ENCODE measurements at places on chromosomes 6 and 20.

DNA sequence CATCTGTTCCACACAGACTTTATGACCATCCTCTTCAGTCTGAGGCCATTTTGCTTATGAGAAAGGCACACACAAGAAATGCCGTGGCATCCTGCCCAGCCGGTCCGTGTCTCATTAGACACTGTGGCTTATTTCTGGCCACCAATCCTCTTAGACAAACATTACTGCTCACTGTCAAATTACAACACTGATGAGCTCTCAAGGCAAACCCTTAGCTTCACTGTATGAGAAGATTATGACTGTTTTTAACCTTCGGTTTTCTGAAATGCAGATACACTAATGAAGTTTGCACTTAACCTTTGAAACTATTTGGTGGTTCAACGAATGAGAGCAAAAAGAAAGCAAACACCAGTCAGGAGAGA, 50.5 kb upstream of the DST start:
- peak; percentile 64 for DNase-seq

DNA sequence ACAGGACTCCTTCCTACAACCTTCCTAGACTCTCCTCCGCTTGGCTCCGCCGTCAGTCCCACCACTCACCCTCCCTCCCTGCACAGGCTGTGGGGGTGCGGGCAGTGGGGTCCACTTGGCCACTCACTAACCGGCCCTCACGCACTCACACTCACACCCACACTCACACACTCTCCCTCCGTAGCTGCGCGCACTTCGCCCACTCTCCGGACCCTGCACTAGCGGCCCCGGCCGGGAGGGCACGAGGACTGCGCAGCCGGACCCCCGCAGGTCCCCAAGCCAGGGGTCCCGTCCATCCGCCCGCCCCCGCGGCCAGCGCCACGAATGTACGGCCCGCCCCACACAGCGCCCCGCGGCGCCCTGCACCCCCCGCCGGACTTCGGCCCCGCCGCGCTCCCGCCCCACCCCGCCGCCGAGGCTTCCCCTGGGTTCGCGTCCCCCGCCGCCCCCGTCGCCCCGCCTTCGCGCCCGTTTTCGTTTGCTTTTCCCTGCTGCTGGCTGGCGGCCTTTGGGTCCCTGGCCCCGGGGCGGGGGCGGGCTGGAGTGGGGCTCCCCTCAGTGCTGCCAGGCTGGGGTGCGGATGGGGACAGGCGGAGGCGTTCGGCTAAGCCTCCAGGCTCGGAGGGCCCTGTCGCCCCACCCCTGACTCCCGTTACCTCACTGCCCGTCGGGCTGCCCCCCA, 23.0 kb upstream of the SLC22A7 start:
- no peak for DNase-seq

- no peak for DNase-seq
Observed at GRCh38 chr6:122734529-122735395, 44.8 kb upstream of the FABP7 start.

GRCh38 chr6:436308-437036, 44.9 kb downstream of the IRF4 start:
- no peak for DNase-seq

- no peak for DNase-seq
Observed at GRCh38 chr6:158328952-158329351, 16.7 kb downstream of the TULP4 start.

- DNase-seq = no peak
Observed at GRCh38 chr20:7348253-7348652, 580.8 kb downstream of the BMP2 start.

DNA sequence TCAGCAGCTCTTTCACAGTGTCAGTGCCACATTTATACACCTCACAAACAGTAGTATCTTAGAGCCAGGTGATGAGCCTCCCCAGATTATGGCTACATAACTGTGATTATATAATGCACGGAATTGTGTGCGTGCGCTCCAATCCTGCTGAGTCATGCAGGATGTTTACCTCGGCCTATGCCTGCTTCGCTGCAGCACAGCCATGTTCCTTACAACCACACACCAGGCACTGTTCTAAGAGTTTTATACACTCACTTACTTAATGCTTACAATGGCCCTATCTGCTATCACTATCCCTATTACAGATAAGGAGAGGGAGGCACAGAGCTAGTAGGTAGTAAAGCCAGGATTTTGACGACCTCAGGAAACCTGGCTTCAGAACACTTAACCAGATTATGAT, 7.3 kb downstream of the ZKSCAN3 start:
- DNase-seq = no peak

- DNase-seq = no peak
Observed at GRCh38 chr20:51480507-51481270, 61.8 kb downstream of the NFATC2 start.

GRCh38 chr6:23445157-23445710, 680.8 kb upstream of the NRSN1 start:
- no peak for DNase-seq

DNA sequence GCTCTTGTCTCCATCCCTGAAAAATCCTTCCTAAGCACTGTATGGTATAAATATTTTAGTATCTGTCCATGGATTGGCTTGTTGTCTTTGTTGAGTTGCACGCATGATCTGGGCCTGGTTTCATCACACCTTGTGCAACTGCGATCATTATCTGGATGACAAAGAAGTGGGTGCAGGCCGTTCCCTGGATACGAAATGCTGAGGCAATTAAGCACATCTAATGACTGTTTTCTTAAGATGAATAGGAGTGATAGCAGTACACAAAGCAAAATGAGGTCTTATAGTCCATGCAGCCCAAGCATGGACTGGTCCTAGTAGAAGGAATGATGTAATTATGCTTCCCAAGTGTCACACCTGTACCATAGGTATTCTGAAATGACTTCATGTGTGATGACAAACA, 47.8 kb downstream of the SLC35D3 start:
- DNase-seq = no peak

DNA sequence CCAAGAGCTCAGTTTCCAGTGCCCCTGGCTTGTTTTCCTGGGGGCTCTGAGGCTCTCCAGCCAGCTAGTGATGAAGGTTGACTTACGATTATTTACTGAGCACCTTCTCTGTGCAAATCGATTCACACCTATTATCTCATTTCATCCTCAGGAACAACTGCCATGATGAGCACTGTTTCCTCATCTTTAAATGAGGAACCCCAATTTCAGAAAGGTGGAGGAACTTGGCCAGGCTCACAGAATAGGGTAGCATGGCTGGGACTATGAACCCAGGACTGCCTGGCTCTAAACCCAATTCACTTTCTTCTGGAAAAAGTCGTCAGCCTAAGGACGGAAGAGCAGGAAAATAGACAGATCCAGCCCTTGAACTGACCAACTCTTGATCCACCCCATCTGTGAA, 3.5 kb upstream of the BPI start:
- no peak for DNase-seq

DNA sequence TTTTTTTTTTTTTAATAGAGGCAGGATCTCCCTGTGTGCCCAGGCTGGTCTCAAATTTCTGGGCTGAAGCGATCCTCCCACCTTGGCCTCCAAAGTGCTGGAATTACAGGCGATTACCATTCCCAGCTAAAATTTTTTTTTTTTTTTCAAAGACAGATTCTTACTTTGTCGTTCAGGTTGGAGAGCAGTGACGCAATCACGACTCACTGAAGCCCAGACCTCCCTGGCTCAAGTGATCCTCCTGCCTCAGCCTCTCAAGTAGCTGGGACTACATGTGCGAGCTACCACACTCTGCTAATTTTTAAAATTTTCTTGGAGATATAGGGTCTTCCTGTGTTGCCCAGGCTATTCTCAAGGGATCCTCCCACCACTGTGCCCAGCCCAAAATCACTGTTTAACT, 58.0 kb upstream of the MYO6 start:
- no peak for DNase-seq

DNA sequence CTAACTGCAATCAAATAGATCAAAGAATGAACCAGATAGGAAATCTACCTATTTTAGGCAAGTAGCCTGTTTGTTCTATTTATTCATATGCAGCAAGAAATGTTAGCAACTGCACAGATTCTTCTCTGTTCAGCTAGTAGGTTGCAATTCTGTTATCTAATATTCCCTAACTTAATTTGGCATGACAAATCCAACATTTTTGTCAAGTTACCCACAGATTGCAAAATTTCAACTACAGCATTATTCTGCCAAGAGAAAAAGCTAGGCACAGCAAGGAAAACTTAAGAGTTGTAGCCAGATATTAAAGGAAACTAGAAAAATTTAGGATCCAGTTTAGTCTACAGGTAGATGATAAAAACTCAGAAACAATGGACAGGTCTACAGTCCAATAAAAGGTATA, 104.4 kb upstream of the SYNCRIP start:
- DNase-seq = no peak

DNA sequence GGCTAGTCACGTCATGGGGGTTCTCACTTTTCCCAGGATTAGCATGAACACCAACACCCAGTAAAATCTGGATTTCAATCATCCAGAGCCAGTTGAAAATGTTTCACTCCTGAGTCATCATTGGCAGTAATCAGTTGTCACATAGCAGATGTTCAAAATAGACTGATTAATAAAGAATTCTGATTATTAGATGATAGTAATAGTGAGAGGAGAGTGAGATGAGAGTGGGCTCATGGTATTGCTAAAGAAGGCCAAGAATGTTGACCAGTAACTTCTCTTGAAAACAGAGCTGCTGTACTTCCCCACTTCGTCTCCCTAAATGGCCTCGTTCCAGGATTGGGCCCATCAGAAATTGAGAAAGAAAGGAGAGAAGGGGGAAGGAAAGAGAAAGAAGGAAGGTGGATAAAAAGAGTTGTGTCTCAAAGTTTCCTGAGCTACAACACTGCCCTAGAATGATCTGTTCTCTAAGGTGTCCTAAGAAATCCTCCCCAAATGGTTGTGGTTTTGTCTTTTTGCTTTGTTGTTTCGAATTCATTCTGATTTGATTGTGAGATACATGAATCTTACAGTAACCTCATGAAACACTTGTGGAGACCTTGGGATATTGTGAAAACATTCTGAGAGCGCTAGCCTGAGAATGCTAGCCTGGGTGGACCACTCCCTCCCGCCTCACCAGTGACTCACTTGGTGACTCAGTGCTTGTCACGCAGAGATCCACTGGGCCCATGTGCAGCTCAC, 502.2 kb upstream of the JARID2 start:
- DNase-seq = no peak

GRCh38 chr6:128065072-128065471, 164.2 kb upstream of the THEMIS start:
- no peak for DNase-seq

- no peak for DNase-seq
Observed at GRCh38 chr6:105907991-105908390, 178.1 kb upstream of the PRDM1 start.

- no peak for DNase-seq
Observed at GRCh38 chr6:34587325-34587724, 31.2 kb upstream of the SPDEF start.

DNA sequence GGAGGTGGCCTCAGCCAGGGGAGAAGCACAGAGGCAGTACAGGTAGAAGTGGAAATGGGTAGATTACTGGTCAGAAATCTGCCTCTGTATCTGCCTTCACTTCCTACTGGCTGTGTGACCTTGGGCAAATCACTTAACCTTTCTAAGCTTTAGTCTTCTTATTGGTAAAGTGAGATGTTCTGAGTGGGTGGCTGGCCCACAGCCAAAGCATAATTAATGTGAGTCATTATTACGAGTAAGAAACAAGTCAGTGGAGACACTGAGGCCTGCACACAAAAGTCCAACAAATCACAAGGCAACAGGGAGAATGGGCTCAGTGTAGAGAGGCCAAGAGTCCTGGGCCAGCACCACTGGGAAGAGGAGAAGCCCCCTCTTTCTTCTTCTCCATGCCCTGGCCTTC, 39.1 kb downstream of the NRN1 start:
- no peak for DNase-seq

- no peak for DNase-seq
Observed at GRCh38 chr20:37856932-37857660, 45.8 kb upstream of the VSTM2L start.

GRCh38 chr20:45229264-45230056, 8.3 kb downstream of the SEMG2 start:
- no peak for DNase-seq

- peak; percentile 8 for DNase-seq
Observed at GRCh38 chr6:28982476-28983266, 22.4 kb downstream of the ZNF311 start.

DNA sequence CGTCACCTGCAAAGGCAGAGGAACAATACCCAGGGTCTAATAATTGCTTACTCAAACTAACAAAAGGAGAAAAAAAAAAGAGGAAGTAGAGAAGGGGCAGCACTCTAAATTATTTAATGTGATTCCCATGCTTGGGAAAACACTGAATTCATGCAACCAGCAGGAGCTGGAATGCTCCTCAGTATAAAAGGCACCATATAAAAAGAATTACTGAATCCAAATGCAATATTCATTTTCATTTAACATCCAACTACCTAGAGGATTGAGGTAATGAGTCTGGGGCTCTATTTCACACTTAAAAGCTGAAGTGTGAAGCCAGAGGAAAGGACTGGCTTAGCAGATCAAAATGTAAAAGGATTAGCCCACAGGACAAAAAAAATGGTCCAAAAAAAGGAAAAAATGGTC, 8.7 kb downstream of the B4GALT5 start:
- DNase-seq = no peak

DNA sequence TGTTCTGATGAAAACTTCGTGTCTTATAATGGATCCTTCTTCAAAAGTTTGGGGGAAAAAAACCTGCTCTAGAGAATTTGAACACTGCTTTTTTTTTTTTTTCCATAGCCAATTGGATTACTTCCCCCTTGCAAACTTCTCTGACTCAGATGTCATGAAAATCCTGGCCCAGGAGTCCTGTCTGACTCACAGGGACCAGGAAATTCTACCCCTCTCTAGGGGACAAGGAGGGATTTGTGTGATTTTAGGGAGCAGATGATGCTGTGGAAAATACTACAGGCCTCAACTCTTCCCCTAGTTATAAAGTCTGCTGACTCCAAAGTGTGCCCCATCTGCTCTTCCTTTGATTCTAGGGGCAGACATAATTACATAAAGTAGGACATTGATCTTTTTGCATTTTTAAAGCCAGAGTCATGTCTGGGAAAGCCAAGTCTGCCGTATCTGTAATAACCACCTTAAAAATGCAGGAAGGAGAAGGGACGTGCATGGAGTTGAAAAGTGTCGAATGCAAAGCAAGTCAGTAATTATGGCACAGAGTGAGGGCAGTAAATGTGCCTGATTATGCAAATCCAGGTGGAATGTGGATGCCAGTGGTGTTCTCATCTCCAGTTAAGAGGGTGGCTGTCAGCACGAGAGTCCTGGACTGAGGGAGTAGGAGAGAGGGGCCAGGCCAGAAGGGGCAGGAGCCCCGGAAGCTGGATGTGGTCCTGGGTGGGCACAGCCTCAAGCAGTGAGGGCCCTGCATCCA, 144.3 kb upstream of the SULF2 start:
- DNase-seq = peak; percentile 81

- DNase-seq = no peak
Observed at GRCh38 chr6:14656078-14656521, 538.5 kb downstream of the CD83 start.

GRCh38 chr6:51342393-51342792, 523.7 kb downstream of the TFAP2B start:
- no peak for DNase-seq
